Central memory CD4-positive, alpha-beta T cell (primary cell): ENCODE measurements at places on chromosomes 2 and 18.

DNA sequence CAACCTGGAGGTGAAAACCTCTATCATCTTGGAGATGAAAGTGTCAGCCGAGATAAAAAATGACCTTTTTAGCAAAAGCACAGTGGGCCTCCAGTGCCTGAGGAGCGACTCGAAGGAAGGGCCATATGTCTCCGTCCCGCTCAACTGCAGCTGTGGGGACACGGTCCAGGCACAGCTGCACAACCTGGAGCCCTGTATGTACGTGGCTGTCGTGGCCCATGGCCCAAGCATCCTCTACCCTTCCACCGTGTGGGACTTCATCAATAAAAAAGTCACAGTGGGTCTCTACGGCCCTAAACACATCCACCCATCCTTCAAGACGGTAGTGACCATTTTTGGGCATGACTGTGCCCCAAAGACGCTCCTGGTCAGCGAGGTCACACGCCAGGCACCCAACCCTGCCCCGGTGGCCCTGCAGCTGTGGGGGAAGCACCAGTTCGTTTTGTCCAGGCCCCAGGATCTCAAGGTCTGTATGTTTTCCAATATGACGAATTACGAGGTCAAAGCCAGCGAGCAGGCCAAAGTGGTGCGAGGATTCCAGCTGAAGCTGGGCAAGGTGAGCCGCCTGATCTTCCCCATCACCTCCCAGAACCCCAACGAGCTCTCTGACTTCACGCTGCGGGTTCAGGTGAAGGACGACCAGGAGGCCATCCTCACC is 90.2 kb downstream of the SH3BP4 start:
- DNase-seq: no peak

GRCh38 chr2:218990612-218991011 is 2.6 kb downstream of the CRYBA2 start:
- DNase-seq: no peak

GRCh38 chr2:126808929-126809328 is 89.8 kb upstream of the TEX51 start:
- DNase-seq: no peak

DNA sequence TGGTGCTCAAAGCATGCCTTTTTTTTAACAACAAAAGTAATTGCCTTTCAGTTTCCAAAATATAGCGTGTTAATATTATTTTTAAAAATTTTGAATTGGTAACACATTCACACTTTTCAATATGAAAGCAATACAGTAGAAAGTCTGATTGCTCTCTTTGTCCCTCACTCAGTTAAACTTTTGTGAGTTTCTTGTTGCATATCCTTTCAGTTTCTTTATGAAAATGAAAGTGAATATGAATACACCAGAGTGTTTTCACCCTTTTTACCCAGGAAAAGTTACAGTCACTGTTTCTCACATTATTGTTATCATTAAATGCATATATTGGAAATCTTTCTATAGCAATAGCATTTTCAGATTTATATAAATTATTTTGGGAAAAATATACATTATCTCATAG is 377.4 kb upstream of the CRIM1 start:
- no peak for DNase-seq

DNA sequence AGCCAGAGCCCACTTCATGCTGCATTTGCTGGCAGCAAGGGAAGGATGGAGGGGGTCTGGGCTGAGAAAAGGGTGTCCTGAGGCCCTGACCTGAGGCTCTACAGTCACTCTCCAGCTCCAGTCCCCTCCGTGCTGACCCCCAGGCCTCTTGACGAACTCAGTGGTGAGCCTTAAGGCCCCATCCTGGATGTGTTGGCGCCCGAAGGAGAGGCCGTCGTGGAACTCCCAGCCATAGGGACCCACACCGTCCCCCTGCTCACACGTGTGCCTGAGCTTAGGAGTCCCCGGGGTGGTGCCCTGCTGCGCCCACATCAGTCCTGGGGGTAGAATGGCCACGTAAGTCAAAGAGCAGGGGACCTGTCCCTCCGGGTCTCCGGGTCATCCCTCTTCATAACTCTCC is 776 bp downstream of the MOGS start:
- DNase-seq: no peak

GRCh38 chr2:228689053-228689452 is 507.6 kb upstream of the SPHKAP start:
- DNase-seq: no peak

DNA sequence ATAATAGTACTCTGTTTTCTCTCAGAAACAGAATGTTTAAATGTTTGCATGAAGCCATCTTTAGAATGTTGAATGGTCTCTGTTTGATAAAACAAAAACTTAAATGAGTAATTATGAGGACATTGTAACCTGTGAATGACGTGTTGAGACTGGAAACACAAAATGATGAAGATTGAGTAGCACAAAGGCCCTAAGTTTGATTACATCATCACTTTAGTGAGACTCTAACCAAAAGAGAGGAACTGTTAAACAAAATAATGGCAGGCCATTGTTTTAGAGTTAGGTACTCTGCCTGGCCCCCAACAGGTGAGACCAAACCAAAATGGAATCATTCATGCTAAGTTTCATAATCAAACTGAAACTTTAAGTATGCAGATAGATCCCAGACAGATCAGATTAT is 1561.7 kb upstream of the SLC39A10 start:
- DNase-seq: no peak

DNA sequence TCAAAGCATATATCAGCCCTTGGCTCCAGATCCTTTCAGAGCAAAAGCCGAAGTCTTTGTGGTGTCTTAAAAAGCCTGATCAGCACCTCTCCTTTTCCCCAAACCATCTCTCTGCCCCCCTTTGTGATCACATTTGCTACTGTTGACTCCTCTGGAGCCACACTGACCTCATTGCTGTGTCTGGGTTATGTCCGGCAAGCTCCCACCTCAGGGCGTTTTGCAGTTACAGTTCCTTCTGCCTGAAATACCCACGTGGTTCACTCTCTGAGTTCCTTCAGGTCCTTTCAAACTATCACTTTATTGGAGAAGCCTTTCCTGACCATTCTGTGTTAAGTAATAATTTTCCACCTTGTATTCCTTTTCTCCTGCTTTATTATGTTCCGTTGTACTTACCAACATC is 11.8 kb downstream of the C2orf69 start:
- no peak for DNase-seq

GRCh38 chr18:47838396-47838795 is 92.1 kb downstream of the SMAD2 start:
- DNase-seq: no peak

GRCh38 chr2:125745514-125745913 is 910.4 kb upstream of the GYPC start:
- no peak for DNase-seq
